ENCODE measurements at places on chromosomes 3 and 15. TPM values are rescaled to one million over a fixed set of nuclear protein-coding genes. Genes with fewer than 3 reads are reported as not detected.

DNA sequence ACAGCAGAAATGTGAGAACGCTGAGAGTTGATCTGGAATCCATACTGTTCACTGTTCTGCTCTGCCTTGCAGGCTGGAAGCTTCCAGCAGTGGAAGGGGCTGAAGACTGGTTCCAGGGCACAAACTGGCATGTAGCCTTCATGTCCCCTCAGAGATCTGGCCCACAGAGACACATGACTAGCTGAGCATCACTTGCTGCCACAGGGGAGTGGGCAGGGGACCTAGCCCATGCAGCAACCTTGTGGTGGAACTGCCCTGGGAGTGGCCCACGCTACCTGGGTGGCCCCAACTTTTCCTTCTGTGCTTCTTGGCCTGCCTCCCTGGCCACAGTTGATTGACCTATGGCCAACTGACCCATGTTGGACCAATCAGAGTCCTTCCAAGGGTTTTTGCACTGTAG, 98.1 kb downstream of the TPRA1 start:
- no peak overlapping the region for H3K4me3 ChIP-seq
- H3K27me3 ChIP-seq, result no peaks in the 10 kb centered on the region
- no peaks in the 10 kb centered on the region for H3K36me3 ChIP-seq
- H3K4me1 ChIP-seq, result no peaks in the 10 kb centered on the region

The SLC2A2 gene
- total RNA-seq, result not detected

DNA sequence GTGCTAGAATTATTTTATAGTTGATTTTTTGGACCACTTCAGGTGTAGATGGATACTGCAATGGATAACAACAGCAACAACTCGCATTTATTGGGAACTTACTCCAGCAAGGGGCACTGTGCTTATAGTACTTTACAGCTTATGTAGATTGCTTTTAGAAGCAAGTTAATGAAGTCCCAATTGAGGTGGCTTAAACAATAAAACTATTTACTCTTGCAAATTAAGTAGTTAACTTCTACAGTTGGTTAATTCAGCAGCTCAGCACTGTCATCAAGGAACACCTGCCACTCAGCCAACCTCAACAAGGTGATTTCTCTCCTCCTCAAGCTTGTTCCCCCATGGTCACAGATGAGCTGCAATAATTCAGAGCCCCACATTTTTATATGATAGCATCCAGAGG, 124.1 kb downstream of the RASA2 start:
- no peak for DNase-seq
- H3K4me1 ChIP-seq, result no peaks in the 10 kb centered on the region
- H3K36me3 ChIP-seq, result peaks cover 71% of the 10 kb centered on the region
- H3K4me3 ChIP-seq, result no peak overlapping the region
- H3K27ac ChIP-seq, result no peak overlapping the region

The LRTM1 gene
- total RNA-seq, result not detected

The CDC25A gene
- total RNA-seq, result 0.07 TPM

Data from B cell (primary cell).